ENCODE measurements at places on chromosomes 16 and 17.

GRCh38 chr17:59338498-59338897 is 7.0 kb downstream of the YPEL2 start:
- DNase-seq, result no peak

DNA sequence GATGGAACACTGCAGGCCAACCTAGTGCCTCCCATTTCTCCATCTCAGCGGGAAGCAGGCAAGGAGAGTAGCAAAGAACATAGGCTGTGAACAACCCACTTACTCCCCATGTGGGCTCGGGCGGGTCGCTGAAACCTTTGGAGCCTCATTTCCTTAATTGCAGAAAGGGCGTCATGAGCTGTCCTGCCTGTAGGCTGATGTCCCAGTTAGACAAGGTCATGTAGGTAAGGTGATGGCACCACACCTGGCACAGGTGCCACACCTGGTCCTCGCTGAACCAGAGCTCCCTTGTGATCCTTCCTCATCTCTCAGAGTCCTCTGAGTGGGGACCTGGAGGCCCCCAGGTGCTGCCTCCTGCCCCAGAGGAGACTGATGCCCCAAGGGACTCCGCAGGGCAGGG is 22.9 kb downstream of the ABCC3 start:
- DNase-seq, result no peak

- DNase-seq, result peak; percentile 86
Measured at GRCh38 chr16:2520097-2520783, at the start of gene AMDHD2. AMDHD2 (plus strand) TSS chr16:2520371; CDS start chr16:2520459, 88 bp downstream.

GRCh38 chr17:31654936-31655335 is 204.1 kb downstream of the COPRS start:
- DNase-seq, result peak; percentile 45

GRCh38 chr16:85266857-85267256 is 154.6 kb upstream of the CIBAR2 start:
- no peak for DNase-seq

GRCh38 chr17:1762233-1762900 is 507 bp downstream of the SERPINF1 start:
- no peak for DNase-seq

- no peak for DNase-seq
Measured at GRCh38 chr16:26993963-26994362, 72.8 kb upstream of the C16orf82 start.

DNA sequence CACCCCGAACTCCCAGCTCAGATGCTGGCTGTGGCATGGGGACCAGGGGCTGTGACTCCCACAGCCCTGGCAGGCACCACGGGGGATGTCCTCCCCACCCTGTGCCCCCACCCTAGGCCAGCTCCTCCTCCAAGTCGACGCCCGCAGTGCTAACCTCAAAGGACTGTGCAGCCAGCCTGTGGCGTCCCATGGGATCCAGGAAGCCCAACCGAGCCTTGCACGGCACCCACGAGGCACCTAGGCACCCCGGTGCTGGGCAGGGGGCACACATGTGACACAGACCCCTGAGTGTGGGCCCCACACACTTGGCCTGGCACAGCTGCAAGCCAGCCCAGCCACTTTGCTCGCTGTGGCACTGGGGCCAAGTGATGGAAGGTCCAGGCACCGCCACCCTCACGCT is 3.9 kb downstream of the GCGR start:
- no peak for DNase-seq

DNA sequence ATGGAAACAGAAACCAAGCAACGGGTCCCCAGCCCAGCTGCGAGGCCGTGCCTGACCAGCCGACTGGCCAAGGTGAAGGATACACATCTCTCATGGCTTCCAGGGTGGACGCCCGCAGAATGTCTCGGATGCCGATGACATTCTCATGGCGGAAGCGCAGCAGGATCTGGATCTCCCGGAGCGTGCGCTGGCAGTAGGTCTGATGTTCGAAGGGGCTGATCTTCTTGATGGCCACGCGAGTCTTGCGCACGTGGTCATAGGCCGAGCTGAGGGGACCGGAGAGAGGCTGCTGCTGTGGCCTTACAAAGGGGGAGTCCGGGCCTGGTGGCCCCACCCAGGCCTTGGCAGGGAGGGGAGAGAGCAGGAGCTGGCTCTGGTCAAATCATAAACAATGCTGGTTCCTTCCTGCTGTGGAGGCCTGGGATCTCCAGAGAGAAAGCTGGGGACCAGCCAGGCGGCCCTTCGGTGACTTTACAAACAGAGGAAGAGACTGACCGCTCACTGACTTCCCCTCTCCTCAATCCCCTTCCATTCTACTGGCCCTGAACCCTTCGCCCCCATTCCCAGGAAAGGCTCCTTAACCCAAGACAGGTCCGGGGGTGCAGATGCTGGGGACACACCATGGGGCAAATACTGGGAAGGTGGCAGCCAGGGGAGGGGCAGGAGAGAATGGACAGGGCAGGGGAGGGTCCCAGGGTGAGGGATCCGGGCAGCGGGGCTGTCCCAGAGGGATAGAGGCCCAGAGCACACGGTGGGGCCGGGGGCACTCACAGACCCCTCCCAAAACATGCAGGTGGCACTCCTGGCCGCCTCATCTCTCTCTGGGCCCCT is 1.1 kb downstream of the MAPK3 start:
- DNase-seq, result no peak

- DNase-seq, result no peak
Measured at GRCh38 chr16:57970970-57971369, at the start of gene CNGB1. CNGB1 (minus strand) TSS chr16:57971128; CDS start chr16:57967286, 3,842 bp downstream.

DNA sequence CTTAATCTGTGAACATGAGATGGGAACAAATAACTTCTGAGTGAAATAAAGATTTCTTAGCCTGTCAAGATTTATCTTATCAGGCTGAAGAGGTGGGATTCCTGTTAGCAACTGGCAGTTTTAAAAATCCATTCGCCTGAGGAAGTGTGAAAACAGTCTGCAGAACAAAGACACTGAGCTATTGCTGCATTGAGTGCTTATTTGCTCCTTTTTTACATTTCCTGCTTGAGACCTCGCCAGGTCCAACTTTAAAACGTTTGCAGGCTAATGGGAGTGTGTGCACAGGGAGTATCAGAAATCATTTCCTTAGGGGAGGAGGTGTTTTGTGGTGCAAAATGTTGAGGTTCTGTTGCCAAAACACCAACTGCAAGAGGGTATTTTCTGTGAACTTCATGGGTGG is 957.8 kb upstream of the RBFOX1 start:
- DNase-seq, result no peak

DNA sequence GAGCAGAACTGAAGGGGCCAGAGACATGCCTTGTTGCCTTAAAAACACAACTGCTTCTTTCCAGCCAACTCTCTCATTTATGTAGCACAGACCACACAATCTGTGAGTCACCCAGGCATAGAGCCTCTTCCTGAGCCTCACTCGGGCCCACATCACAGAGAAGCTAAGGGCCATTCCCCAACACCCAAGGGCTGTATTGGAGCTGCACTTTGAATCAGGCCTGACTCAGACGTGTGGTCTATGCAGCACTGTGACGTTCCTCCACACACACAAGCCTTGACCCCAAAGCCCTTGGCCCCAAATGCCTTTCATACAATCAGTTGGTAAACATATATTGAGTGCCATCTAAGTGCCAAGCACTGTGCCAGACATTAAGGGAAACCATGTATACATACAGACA is 308.9 kb upstream of the DYNLRB2 start:
- peak; percentile 40 for DNase-seq

DNA sequence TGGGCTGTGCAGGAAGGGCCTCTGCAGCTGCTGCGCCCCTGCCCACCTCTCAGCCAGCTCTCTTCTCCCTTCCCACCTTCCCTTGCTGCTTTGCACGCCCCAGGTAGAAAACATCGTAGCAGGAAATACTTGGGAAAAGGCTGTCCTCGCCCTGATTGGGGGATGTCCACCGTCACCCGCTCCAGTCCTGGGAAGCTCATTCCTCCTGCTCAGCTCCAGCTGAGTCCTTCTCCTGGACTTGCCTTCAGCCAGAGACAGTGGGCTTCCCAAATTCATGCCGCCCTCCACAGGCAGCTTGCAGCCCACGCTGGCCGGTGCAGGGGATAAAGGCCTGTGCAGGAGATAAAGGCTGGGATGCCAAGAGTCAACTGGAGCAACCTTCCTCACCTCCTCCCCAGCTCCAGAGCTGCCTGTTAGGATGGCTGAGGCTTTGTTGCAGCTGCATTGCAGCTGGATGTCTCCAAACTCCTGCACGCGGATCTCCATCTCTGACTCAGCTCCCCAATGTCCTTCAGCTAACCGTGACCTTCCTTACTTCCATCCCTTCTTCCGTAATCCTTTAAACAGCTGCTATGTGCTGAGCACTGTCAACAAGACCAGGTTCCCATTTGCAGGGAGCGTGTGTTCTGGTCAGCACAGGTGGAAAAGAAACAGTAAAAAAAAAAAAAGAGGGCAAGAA is 402.0 kb upstream of the TNRC6C start:
- DNase-seq, result no peak

DNA sequence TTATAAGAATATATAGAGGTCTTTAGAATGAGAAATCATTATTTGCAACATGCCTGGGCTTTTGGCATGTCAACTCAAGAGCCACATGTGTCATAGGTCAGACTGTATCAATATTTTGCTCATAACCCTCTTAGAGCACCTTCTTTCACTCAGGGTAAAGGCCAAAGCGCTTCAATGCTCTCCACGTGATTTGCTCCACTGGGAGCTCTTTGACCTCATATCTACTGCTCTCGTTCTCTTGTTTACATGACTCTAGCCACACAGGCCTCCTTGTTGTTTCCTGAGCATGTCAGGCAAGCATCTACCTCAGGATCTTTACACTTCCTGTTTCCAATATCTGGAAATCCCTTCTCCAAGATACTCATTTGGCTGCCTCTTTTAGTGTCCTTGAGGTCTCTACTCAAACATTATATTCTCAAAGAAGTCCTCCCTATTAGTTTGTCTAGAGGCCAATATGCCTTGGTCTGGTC is 148.4 kb downstream of the TOX3 start:
- DNase-seq, result no peak

DNA sequence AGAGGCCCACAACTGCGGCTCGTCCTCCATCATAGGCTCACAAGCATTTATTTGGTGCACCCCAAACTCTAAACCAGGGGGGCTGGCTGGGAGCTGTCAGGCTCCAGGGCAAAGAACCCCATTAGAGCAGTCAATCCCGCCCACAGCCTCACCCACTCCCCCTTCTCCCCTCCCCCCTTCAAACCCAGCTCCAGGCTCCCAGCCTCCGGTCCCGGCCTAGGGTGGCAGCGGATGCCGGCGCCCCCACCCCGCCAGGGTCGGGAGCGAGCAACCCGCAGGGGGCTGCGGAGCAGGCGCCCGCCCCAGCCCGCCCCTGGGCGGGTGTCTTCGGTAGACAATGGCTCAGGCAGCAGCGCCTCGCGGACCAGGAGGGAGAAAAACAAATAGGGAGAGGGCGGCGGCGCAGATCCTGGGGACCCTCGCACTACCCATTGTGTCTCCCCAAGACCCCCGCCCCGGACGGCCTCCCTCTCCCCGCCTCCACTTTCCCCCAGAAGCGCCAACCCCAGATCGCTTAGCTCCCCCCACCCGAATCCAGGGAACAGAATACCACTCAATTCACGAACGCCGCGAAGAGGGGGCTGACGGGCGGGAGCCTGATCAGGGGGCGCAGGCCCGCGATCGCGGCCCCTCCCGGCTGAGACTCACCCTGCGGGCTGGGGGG is 572 bp downstream of the FAM171A2 start:
- peak; percentile 43 for DNase-seq

DNA sequence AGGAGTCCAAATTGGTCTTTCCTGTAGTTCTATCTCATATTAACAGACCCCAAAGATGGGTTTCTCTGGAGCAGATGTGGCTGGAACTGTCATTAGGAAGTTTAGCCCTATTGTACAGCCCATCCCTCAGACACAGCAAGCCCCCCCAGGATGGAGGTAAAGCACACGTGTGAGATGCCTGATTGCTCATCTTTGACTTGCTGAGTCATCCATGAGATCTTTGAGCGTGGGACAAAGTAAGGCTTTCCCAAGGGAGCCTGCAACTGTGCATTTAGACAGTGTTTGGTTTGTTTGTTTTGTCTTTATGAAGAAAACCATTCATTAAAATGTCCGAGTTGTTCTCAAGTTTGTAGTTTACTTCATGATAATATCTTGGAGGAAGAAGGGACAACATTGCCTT is 145.3 kb upstream of the CDH13 start:
- DNase-seq, result no peak

- no peak for DNase-seq
Measured at GRCh38 chr16:14511800-14512135, 118.3 kb downstream of the PARN start.

GRCh38 chr16:21101631-21102420 is 48.8 kb downstream of the DNAH3 start:
- peak; percentile 29 for DNase-seq

DNA sequence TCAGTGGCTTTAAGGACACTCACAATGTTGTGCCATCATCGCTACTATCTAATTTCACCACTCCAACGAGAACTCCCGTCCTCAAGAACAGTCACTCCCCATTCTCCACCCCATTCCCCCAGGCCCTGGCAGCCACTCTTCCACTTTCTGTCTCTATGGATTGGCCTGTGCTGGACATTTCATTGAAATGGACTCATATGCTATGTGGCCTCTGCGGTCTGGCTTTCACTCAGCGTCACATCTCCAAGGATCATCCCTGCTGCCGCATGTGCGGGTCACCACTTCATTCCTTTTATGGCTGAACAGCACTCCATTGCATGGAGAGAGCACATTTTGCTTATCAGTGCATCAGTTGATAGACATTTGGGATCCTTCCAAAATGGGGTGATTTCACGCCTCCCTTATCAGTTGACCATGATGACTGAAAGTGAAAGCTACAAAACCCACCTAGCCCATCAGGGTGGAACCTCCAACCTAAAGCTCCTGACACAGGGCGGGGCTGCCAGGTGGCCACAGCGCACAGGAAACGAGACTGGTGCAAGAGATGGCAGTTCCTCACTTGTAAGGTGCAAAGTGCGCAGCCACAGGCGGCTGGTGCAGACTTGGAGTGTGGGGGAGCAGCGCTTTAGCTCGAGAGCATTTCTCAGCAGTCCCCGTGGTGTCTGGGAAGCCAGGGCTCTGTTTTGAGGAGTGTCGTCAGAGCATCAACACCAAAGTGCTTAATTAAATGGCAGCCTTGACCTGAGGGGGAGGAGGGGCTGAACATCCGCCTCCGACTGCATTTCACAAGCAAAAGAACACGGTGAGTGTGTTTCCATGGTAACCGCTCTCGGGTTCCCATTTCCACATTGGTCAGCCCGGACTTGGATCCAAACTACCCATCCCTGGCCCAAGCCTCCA is 23.8 kb downstream of the COTL1 start:
- DNase-seq, result peak; percentile 80

DNA sequence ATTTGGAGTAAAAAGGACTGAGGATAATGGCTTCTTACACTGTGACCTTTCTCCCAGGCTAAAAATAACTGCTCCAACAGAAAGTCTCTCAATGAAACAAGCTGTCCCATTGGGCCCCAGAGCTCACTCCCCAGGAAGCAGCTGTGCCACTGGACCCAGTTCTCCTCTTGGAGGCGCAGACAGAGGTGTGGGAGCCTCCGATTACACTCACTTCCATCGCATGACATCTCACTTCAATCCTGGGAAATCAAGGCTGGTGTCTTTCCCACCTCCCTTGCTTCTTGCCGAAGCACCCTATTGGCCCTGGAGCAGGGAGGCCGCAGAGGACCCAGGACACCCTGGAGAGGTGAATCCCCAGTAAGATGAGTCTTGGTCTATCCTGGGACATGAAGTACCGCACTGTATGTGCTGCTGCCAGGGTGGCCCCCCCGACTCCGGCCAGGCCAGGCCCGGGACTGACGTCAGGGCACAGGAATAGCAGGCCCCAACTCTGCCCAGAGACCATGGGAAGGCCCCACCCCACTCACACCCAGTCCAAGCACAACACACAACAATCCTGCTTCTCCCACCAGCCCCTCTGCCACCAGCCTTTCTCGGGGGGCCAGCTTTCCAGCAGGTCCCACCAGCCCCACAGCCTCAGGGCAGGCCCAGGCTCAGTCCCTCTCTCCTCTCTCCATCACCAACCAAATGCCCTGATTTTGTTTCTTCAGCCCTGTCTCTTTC is 29.5 kb downstream of the SRL start:
- no peak for DNase-seq
